Fibroblast of villous mesenchyme (primary cell): ENCODE measurements at places on chromosomes 2 and 18. TPM values are rescaled to one million over a fixed set of nuclear protein-coding genes. Genes with fewer than 3 reads are reported as not detected.

DNA sequence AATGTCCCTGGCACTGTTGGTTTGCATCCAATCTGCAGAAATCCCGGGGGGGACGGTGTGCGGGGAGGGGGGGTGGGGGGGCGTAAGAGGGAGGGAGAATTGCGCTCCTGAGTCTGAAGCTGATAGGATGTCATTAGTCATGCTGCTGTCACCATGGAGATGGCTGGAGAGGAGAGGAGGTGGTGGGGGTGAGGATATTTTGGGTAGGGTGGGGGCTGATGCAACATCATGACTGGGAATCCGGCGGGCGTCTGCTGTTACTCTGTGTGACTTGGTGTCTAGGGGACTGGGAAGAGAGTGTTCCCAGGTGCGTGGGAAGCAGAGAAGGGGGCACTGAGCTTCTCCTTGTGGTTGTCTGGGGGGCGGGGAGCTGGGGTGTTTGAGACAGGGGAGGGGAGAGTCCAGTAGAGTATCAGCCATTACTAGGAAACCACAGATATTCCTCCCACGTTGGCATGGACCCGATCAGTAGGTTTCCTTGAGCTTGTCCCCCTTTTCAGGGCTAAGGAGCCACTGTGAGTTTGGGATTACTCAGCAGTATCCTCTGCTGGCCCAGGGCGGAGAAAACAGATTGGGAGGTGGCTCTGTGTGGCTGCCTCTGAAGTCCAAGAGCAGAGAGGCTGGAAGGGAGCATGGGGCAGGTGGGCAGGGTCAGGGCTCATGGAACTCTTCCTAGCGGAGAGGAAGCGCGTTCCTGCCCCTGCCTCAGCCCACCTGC, 18.9 kb downstream of the TET3 start:
- DNase-seq, result peak; percentile 70

GRCh38 chr18:62672600-62672999, 42.7 kb upstream of the PHLPP1 start:
- DNase-seq, result no peak

GRCh38 chr2:29627279-29627711, 294.1 kb downstream of the ALK start:
- peak; percentile 48 for DNase-seq

- no peak for DNase-seq
These were observed 7.8 kb downstream of the COLEC11 start for GRCh38 chr2:3602553-3603339.

- peak; percentile 98 for DNase-seq
These were observed 220.0 kb upstream of the CYP26B1 start for GRCh38 chr2:72367530-72368225.

- no peak for DNase-seq
These were observed 61.2 kb downstream of the ATOH8 start for GRCh38 chr2:85814802-85815550.

Gene ATP6V1B1
- total RNA-seq, result 0.97 TPM in 1 of 2 replicates, not detected in the other

DNA sequence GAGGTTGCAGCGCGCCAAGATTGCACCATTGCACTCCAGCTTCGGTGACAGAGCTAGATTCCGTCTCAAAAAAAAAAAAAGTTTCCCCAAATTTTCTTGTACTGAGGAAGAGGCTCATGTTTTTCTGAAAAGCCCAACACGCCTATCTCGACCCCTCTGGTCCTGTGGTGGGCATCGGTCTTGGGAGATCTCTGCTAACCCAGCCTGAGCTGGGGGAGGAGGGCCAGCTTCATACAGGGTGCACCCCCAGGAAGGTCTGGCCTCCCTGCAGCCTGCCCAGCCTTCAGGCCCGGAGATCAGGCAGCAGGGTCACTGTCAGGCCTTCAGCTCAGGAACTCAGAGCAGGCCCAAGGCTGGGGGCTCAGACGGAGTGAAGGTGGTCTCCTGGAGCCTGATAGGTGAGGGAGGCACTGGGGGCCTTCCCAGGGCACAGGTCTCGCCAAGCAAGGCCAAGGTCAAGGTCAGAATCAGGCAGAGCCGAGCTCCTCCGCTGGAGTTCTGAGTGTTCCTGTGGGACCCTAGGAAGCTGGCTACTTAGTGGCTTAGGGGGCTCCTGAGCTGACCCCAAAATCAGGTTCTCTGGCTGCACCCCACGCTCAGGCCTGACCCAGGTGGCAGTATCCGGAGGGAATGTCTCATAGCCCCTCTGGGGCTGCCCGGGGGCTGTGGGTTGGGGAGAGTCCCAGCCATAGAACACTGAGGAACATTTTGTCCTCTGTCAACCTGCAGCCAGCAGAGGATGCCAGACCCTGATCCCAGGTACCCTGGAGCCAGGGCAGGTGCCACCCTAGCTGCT, 37.9 kb upstream of the SMAD7 start:
- DNase-seq, result no peak

Gene BZW1
- 528 and 662 TPM in 2 replicates for total RNA-seq

Gene SULT1C4
- total RNA-seq, result 0.32 and 0.43 TPM in 2 replicates

GRCh38 chr18:40962784-40963183, 992.2 kb upstream of the PIK3C3 start:
- no peak for DNase-seq

Gene GTF2A1L
- 0.32 and 4.7 TPM in 2 replicates for total RNA-seq

DNA sequence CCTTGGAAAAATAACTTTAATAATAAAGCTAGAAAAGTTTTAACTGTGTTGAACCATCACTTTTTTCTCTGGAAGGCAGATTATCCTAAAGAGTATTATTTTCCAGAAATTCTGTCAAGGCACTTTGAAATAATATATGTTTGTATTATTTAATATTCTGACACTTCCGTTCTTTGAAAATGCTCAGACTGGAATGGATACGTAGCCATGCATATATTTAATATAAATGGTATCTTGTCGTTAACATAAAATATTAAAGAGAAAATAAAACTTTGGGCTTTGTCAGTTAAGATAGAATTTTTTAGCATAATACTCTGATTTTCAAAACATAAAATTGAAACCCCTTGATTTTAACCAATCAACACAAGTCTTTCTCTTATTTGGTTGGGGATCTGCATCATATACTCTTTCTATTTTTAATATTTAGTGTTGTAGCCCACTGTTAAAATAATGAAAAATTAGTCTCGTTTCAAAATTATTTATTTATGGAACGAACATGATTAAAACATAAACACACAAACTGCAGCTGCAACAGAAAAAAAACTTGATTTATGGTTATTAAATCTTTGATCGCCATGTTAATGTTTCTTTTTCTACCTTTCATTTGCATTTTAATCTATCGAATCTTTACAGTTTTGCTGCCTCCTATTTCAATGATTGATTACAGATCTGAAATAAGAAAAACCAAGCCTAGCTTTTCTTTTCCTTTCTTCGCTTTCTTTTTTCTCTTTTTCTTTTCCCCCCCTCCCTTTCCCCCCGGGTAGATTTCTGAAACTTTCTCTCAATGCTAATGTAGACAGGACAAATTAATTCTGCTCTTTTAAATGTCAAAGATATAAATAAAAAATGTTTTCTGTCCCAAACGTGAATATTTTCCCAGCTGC, 145.5 kb downstream of the MEIS1 start:
- no peak for DNase-seq

- no peak for DNase-seq
These were observed 218.5 kb upstream of the SOX11 start for GRCh38 chr2:5473635-5474034.
